Caudate nucleus (tissue), 63 donors: ENCODE measurements at places on chromosomes 3 and 15.
A peak's percentile ranks its signal among the peaks of the same experiment; 100 is the strongest.

DNA sequence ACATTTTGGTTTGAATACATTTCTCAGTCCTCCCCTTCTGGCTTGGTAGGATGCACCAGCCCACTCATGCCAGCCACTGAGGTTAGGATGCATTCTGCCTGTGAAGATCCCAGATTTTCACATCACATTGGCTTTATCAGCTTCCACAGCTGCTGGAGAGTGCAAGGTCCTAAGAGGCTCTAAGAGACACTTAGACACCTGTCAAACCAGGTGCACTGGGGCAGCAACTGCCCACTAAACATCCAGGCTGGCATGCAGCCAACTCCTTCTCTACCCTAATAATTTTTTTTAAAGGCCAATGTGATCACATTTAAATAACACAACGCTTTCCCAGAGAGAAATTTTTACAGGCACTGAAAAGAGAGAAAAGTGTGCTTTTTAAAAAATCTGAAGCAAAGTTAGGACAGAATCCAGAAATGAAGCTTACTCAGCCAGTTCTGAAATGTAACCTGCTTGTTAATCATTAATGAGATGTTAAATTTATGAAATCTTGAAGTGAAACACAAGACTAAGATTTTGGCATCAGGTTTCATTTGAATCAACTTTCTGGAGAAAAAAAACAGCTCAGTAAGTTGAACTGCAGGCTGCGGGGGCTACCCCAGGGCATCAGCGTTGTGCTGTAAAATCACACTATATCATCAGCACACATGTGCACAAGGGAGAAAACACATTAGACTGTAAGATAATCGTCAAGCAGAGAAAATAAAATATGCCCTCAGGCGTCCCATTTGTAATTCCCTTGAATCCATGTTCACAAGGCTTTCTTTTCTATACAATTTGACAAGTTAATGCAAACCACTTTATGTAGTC lies 312.9 kb downstream of the ZBBX start:
- DNase-seq, result no peak

DNA sequence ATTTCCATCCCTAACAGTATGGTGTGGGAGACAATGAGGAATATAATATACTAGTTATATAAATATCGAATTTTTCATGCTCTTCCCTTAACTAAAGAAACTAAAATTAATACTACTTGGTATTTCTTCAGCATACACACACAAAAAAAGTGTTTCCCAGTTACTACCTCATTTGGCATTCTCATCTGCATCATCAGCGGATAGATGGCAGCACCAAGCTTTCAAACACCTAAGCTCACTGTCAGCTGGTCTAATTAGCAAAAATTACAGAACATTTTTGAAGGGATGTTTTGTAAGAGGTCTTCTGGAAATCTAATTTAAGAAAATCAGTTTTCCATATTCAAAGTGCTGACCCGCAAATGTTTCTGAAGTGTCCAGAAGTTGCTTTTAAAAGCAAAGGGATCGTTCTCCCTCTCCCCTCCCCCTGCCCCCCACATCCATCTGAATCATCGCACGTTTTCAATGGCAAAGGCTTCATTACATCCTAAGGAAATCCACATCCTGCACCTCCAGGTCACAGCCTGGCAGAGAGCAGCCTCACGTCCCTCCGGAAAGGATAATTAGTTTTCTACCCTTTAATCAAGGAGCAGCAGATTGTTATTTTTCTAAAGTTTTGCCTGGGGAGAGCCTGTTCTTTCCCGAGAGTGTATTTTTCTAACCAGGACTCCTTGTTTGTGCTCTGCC lies 86.1 kb upstream of the SPATA12 start:
- DNase-seq, result peak; percentile 13

DNA sequence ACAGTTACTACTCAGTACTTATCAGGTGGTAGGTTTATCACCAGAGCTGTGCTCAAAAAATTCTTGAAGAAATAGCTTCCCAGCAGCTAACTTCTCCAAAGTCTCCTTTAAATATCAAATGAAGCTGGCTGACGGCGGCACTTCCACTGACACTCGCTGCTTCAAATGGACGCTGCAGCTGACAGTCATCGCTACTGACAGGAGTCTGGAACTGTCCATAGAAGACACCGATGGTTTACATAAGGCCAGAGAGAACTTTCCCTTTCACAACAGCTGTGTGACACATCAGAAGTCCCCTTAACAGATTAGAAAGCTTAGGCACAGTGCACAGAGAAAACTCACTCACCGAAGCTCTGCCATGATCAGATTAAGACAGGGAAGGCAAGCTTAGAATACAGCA lies 270.2 kb downstream of the SHOX2 start:
- no peak for DNase-seq

GRCh38 chr3:124156866-124157712 lies 165.2 kb upstream of the ROPN1 start:
- DNase-seq, result no peak

DNA sequence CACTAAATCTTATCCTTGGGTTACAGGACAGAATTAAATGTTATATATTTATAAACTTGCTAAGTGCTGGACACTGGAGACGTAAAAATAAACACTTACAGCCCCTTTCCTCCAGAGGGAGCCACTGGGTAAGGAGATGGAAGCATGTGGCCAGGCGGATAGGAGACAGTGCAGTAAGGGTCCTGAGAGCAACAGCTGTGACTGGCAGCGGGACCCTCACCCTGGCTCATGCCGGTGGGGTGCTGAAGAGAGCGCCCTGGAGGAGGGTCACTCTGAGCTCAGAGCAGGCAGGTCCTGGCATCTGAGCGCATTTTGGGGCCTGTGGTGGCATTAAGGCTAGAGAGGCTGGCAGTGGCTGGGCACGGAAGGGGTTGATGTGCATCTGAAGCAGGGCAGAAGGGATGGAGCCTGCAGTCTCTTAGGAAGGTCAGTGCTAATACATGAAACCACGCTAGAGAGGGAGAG lies 16.0 kb downstream of the SEC61A1 start:
- no peak for DNase-seq

GRCh38 chr3:8888301-8888915 lies 74.9 kb downstream of the RAD18 start:
- DNase-seq, result no peak

DNA sequence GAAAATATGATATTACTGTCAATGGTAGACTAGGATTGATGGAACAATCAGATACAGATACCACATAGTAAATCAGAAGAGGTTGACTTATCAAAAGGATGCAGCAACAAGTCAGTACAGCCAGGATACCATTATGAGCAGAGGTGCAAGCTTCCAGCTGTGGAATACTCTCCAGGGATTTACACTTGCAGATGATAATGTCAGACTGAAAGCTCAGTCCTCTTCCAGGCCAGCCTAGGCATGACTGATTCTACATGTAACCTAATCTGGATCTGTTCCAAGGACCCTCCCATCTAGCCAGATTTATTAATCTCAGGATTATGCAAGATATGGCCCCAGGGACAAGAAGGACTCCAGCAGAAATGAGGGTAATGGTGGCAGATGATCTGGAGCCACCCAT lies 8.2 kb downstream of the FILIP1L start:
- DNase-seq, result no peak

DNA sequence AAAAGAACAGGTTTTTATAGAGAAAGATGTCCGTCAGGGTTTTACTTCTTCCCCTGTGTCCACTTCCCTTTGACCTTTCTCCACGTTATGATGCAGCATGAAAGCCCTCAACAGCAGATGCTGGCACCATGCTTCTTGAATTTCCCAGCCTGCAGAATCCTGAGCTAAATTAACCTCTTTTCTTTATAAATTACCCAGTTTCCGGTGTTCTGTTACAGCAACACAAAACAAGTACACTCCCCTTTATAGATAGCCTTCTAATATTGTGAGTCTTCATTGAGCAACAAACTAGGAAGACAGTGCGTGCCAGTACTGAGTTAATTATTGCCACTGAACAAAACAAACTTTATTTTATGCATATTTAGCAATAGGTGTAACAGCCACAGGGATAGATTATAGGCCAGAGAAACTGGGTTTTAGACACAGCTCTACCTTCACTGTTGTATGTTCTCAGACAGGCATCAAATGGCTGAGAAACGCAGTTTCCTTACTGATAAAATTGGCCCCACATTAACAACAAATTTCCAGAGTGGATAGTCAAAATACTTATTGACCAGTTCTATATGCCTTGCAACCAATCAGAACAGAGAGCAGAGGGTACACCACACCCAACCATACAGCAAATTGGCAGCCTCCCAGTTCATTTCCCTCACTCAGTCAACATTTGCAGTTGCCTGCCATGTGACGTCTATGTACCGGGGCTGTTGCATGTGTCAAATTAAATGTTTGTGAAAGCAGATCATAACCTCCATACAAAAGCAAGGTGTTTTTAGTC lies 14.4 kb upstream of the TBL1XR1 start:
- DNase-seq, result no peak

DNA sequence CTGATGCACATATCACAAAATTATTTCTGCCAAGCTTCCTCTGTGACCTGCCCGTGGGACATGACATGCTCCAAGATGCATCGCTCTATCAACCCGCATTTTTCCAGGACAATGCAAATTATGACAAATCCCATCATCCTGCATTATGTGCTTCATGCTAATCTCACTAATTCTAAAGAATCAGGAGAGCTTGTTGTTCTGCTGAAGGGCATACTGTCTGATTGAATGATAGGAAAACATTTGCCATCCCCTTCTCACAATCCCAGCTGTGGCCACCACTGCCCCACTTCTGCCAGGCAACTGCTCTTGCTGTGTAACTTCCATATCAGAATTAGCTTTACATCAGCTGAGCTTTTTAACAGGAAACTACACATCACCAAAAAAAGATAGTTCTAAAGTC lies 203.5 kb upstream of the NANOGP8 start:
- DNase-seq, result no peak

DNA sequence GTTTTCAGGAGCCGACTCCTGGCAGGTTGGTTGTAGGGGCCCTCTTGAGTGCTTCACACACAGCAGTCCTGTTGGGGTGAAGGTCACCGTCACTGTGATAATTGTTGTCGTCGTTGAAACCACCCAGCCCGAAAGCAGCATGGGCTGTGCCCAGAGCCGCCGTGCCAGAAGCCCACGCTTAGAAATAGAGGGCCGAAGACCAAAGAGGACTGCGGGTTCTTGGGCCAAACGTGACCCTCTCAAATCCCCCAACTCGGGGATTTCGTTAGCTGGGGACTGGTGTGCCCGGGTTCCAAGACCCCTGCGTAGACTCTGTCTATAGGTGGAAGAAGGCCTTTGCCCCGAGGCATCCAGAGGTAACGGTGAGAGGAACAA lies 7.5 kb upstream of the ADAMTS17 start:
- no peak for DNase-seq

GRCh38 chr3:108931035-108931434 lies 22.6 kb downstream of the GUCA1C start:
- DNase-seq, result no peak

GRCh38 chr3:116191409-116191808 lies 253.9 kb downstream of the LSAMP start:
- no peak for DNase-seq

DNA sequence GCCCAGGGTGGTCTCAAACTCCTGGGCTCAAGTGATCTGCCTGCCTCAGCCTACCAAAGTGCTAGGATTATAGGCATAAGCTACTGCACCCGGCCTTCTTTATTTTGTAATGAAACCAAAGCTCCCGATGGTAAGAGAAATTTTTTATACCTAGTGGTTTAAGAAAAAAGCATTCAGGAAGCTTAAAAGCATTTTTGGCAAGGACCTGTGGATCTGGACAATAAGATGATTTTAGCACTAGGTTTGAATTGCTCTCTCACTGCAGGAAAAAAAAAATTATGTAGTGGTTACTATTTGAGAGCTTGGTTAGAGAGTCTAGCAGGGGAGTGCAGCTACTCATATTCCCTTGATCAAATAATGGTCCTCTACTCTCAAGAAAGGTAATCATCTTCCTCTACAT lies 64.9 kb upstream of the PIK3R4 start:
- no peak for DNase-seq

- no peak for DNase-seq
These were observed 22.3 kb downstream of the TIMP4 start for GRCh38 chr3:12136371-12136770.

DNA sequence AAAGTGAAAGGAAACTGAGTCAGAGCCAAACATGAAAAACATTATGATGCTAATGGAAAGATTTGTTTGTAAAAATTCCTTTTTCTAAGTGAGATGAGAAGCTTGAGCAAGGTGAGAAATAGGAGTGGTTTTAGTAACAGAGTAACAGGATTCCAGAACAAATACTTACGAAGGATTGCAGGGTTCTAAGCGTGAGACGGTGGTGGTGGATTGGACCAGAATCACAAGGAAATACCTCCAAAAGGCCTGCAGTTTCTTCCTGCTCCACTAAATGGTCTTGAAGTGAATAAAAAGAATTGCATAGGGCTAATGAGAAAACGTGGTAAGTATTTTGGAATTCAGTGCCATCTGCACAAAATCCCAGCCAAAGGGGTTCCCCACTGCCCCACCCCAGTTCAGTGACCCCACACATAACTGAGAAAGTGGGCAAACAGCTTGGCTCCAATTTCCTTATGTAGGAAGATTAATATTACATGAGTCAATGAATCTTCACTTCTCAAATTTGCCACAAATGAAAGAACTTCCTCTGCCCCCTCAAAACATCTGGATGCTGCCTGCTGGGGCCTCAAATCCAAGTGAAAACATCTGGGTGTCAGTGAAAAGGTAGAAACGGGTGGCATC lies 283.8 kb upstream of the NR2F2 start:
- no peak for DNase-seq

DNA sequence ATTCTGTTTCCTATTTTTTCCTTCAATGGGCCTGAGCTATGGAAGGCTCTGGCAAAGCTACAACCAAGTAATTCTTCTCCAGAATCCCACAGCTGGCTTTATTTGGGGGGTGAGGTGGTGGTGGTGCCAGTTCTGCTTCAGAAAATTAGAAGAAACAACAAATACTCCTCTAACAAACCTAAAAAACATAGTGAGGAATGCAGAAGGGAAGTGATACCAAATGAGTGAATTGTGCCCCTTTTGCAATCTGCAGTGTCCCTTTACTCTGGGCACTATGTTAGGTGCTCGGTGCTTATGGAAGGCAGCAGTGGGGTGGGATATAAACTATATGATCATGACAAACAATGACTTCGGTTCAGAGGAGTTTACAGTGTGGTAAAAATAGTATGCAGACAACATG lies 90.4 kb upstream of the ROPN1 start:
- no peak for DNase-seq

DNA sequence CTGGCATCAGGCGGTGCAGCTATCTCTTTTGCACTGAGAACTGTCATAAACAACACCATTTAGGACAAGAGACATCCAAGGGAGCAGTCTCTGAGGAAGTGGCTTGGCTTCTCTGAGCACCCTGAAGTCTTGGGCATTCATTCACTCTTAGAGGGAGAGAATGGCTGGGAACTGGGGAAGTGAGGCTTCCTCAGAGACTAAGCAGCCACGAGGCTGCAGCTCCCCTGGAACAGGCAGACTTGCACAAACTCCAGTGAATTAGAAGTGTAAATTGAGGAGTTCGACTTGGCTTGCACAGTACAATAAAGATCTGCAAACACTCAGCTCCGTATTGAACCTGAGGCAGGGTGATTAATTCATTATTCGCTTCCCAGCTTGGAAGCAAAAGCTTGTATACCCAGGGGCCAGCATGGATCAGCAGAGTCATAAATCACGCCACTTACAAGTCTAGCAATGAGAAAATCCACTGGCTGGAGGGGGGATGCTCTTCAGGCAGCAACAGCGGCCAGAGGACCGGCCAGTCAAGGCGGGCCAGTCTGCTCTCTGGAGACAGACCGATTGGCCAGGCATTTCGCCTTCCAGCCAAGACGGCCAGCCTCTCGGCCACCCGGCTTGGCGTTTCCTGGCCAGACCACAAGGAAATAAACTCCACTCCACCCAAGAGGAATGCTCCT lies 118.8 kb upstream of the ADPGK start:
- no peak for DNase-seq

- no peak for DNase-seq
These were observed 26.5 kb downstream of the CD86 start for GRCh38 chr3:122081543-122082247.

GRCh38 chr3:188792793-188793192 lies 379.0 kb upstream of the TPRG1 start:
- DNase-seq, result no peak
